CD4-positive, alpha-beta T cell treated with Interleukin-17A for 1 hour (primary cell): ENCODE measurements at places on chromosomes 7 and 10.

GRCh38 chr10:12025591-12025990 is 17.0 kb downstream of the UPF2 start:
- DNase-seq: no peak

DNA sequence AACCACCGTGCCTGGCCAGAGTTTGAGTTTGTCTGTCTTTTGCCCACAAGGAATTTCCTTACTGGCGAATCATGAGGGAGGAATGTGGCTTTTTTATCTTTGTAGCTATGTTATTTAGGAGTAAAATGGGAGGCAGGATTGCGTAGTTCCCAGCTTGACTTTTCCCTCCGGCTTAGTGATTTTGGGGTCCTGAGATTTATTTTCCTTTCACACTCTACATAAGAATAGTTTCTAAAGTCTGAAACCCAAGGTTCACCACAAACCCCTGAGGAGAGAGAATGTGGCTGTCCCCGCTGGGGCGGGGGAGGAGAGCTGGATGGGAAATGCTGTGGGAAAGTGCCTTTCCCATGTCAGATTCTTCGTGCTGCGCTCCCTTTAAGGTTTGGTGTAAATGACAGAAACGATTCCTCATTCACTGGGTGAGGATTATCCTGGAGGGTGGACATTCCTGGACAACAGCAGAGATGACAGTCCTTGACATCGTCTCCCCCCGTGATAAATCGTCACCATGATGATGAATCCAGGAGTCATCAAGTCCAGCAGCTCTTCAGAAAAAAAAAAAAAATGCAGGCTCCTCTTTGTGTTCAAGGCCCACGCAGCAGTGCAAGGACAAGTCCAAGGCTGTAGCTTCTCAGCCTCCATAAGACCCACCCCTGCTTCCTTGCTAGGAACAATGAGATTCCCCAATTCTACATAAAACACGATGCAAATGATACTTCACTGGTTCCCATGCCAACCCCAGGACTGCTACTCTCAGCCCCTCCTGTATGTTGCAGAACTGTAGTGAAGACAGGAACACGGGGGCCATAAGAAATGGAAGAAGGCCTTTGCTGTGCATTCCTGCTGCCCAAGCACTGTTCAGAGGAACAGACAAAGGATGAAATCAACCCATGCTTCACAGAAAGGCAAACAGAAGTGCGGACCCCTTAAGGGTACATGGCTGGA is 233.1 kb downstream of the CCDC3 start:
- no peak for DNase-seq

DNA sequence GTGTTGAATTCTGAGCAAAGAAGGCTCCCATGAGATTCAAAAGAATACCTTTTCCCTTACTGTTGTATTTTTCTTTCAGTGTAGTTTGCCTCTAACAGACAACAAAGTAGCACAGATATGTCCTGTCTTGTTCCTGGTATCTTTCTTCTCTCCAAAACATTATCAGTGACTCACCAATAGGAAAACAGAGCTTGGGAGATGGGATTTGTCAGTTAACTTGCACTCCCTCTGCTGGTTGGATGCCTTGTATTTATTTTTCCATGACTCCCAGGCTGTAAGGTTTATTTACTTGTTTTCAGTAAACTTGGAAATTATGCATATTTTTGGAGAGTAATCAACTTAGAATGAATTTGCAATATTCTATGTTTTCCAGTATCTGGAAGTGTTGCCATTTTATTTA is 129.7 kb downstream of the SAMD9 start:
- DNase-seq: no peak

DNA sequence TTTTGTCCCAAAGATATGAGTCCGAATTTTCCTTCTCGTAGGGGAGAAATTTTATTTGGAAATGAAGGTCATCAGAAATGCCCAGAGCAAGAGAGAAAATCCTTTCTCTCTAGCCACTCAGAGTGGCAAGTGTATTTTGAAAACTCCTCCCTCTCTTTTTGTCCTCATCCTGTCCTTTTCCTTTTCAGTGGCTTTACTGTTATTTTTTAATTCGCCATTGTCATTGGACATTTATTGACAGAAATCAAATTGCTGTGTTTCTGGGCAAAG is 39.6 kb downstream of the TET1 start:
- DNase-seq: no peak

DNA sequence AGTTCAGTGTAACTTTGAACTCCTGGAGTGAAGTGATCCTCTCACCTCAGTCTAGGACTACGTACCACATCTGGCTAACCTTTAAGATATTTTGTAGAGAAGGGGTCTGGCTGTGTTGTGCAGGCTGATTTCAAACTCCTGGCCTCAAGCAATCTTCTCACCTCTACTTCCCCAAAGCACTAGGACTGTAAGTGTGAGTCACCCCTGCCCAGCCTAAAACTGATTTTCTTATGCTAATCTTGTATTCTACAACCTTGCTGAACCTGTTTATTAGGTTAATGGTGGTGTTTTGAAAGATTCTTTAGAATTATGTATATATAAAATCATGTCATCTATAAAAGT is 58.0 kb downstream of the LCOR start:
- DNase-seq: no peak

DNA sequence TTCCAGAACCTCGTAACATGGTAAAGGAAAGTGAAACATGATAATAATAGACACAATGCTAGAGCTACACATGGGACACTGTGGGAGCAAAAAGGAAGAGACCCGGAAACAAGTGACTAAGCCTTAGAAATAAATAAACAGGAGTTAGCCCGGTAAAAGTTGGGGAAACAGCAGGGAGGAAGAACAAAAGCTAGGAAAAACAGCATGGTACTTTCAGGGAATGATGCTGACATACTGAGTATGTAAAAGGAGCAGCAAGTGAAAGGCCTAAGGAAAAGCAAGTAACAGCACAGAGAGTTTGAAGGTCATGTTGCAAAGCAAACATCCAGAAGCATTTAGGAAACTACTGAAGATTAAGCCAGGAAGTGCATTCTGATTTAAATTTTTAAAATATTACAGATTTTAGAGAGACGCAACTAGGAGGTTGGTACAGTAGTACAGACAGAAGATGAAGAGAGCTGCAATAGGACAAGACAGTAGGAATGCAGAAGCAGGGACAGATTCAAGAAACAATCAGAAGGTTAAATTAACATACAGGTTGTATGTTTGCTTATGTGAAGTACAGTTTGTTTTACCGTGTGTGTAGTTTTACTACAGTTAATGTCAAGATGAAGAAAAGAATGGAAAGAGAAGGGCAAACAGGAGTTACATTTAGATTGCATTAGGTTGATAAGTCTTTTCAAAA is 63.7 kb downstream of the ARHGAP12 start:
- DNase-seq: no peak

DNA sequence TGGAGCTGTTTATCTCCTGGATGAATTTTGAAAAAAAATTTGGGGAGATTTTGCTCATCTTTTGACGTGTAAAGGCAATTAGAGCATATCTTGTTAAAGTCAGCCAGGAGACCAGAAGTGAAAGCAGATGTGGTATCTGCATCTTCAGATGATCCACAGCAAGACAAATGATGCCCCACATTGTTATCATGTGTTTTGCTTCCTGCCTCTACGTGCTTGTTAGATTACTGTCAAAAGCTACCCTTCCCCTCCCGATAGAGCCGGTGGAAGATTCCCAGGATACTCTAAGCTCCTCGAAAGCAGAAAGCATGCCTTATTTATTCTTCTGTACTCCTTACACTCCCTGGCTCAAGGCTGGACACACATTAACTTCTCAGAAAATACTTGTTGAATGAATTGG is 12.9 kb downstream of the COL17A1 start:
- no peak for DNase-seq

DNA sequence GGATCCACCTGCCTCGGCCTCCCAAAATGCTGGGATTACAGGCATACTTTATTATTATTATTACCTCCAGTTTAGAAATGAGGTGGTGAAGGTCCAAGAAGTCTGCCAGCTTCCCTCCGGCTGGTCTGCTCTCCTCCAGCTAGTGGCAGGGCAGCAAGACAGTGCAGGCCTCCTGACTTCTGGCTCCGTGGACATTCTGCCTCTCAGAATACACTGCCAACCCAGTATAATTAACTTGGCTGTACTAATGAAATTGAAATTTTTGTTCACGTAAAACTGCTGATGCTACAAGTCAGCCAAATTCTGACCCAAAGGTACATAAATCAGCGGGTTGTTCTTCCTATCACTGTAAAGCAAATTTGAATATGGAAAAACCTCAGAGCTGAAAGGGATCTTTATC is 7.6 kb upstream of the PDE1C start:
- DNase-seq: no peak

GRCh38 chr10:97540669-97541500 is 31.7 kb upstream of the ANKRD2 start:
- no peak for DNase-seq

GRCh38 chr7:40772096-40772495 is 637.3 kb downstream of the SUGCT start:
- DNase-seq: no peak

GRCh38 chr10:62626817-62627216 is 177.7 kb upstream of the ADO start:
- no peak for DNase-seq
